ENCODE measurements at places on chromosomes 12 and 14.
A peak's percentile ranks its signal among the peaks of the same experiment; 100 is the strongest.

GRCh38 chr14:76950055-76951020 lies 78.2 kb downstream of the IRF2BPL start:
- peak; percentile 60 for DNase-seq

DNA sequence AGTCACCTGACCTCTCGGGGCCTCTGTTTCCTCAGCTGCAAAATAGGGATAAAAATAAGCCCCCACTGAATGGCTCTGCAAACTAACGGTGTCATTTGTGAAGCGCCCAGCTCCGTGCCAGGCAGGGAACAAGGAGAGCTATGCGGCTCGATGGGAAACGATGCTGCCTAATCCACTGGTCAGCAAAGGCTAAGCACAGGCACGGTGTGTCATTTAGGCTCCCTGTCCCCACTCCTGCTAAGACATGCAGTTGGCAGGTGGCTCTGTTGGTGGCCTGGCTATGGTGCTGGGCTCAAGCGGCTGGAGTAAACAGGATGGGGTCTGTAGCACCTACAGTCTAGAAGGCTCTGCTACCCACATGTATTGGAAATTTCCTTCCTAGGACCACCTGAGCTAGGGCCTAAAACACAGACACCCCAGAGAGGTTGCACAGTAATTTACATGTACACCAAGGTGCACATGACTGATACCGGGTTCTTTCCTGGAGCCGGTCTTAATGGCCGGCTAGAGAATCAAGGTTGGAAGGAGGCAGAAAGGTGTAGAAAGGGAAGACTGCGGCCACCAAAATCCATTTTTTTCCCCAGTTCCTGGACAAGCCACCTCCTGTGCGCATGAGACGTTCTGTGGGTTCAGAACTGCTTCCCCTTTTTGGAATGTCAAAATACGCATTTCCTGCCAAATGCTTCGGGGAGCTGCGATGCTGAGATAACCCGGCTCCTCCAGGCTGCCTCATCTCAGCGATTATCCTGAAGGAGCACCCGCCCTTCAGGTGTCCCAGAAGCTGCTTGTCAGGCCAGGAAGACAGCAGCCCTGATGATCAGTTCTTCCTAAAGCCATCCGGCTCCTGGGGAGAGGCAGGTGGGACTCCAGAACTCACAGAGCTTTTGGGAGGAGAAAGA lies 1.0 kb downstream of the CACNA2D4 start:
- no peak for DNase-seq

GRCh38 chr12:15726027-15726877 lies 62.9 kb downstream of the EPS8 start:
- no peak for DNase-seq

- DNase-seq: no peak
These were observed 74.1 kb downstream of the SLC8A3 start for GRCh38 chr14:70114621-70115156.

DNA sequence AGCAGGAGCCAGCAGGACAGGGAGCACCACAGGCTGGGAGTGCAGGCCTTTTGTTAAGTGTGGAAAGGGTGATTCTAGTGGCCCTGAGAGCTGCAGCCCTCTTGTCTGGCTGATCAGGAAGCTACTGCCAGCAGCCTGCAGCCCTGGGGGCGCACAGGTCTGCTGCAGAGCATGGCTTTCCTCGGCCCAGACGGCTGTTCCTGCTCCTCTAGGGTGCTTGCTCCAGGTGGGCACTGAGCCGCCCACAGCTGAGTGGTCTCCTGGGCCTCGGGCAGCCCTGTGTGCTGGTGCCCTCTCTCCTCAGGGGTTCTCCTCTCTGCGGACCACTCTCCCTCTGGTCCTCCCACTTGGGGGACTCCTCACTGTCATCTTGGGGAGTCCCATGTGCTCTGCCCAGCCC lies 18.9 kb downstream of the CCDC88C start:
- DNase-seq: no peak

GRCh38 chr14:71114565-71114964 lies 207.3 kb downstream of the PCNX1 start:
- no peak for DNase-seq

DNA sequence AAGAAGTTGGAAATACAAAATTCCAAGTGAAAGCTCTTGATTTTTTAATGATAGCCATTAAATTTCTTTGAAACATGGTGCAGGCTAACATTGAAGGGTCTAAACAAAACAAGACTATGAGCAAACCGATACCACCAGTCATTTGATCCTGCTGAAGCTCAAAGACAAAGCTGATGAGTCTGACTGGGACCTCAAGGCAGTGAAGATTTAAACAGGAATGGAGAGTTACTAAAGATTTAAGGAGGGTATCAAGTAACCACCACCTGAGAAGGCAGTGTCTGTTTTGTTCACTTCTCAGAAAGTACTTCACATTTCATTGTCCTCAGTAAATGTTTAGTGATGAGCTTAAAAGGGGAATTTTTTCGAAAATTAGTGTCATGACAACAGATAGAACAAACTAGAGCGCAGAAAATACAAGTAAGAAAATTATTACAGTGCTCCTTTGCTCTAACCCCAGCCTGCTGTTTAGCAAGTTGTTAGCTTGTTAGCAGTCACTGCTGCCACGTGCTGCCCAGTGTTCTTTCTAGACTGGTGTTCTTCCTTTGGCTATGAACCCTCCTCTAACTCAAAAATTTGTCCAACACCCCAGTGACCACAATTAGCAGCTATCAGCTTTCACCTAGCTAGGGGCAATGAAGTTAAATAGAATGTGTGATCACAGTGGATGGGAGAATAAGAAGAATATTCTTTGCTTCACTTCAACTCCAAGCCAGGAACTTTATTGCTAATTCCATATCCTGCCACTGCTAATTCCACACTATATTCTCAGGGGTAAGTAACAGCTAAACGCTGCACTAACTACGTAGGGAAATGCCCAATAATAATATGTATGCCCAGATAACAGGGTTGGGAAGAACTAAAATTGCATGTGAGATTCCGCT lies 41.1 kb downstream of the YAF2 start:
- DNase-seq: no peak
